CD4-positive, CD25-positive, alpha-beta regulatory T cell (primary cell): ENCODE measurements at places on chromosomes 6 and 20. TPM values are rescaled to one million over a fixed set of nuclear protein-coding genes. Genes with fewer than 3 reads are reported as not detected.

- DNase-seq = no peak
These were observed 16.9 kb downstream of the KCNK15 start for GRCh38 chr20:44762466-44763140.

The SLC35B3 gene
- 11.9 TPM for polyA plus RNA-seq

The FAM229B gene
- polyA plus RNA-seq = 1.9 TPM

- DNase-seq = no peak
These were observed 29.0 kb downstream of the PCK1 start for GRCh38 chr20:57589728-57590484.

The PPP1R16B gene
- 26.8 TPM for polyA plus RNA-seq
